Cardiac ventricle fibroblast (primary cell): ENCODE measurements at places on chromosomes 1 and 21. TPM values are rescaled to one million over a fixed set of nuclear protein-coding genes. Genes with fewer than 3 reads are reported as not detected.

RPTN gene
- total RNA-seq, result not detected in 2 replicates

GJB3 gene
- total RNA-seq, result not detected in 2 replicates

KANK4 gene
- not detected in 2 replicates for total RNA-seq

LAX1 gene
- total RNA-seq, result not detected in 2 replicates

PTAFR gene
- not detected in 2 replicates for total RNA-seq

FBXO28 gene
- 16.0 and 19.4 TPM in 2 replicates for total RNA-seq

LAMC1 gene
- 1,525 and 1,787 TPM in 2 replicates for total RNA-seq

AIRE gene
- not detected in 2 replicates for total RNA-seq

OR2AJ1 gene
- total RNA-seq, result not detected in 2 replicates

PIK3R3 gene
- 0.50 and 0.88 TPM in 2 replicates for total RNA-seq

SPRR2F gene
- not detected in 2 replicates for total RNA-seq

SPRR2E gene
- total RNA-seq, result not detected in 2 replicates
